CD4-positive, alpha-beta T cell (primary cell): ENCODE measurements at places on chromosomes 1 and 21.

DNA sequence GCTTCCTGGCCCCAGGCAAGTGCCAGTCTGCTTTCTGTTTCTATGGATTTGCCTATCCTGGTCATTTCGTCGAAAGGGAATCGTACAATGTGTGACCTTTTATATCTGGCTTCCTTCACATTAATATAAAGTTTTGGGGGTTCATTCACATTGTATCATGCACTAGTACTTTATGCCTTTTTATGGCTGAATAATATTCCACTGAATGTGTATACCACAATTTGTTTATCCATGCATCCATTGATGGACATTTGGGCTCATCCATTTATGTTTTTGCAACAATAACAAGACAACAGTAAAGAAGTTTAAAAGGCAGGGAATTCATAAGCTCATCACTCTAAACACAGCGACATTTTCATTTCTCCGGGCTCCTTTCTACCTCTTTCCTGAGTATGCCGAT, 50.6 kb downstream of the SPSB1 start:
- DNase-seq, result no peak

- no peak for DNase-seq
These were observed 10.7 kb downstream of the RPF1 start for GRCh38 chr1:84489766-84490165.

DNA sequence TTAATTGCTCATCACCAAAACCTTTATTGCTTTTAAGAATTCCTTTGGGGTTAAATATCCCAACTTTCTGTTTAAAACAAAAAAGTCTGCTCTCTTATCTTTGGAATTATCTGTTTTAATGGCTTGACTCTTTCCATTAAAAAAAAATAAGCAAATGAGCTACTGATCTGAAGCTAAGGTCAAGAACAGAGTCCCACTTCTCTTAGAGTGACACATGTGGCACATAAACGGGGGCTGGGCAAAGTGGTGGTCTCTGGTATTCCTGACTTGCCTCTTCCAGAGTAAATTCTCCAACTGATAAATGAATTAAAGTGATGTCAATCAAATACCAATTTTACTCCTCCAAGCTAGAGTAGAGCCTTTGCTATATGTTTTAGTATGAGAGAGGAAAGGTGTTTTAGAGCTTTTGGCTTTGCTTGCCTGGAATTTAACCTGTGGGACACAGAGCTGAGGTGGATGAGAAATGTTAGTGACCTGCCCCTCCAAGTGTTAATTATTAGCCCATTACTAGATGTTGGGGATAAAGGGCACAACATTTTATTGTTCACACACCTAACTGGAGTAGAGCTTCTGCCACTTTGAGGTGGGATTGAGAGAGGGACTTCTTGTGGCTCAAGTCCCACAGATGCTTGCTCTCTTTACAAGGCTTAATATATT, 864.0 kb downstream of the LRRIQ3 start:
- DNase-seq, result no peak

DNA sequence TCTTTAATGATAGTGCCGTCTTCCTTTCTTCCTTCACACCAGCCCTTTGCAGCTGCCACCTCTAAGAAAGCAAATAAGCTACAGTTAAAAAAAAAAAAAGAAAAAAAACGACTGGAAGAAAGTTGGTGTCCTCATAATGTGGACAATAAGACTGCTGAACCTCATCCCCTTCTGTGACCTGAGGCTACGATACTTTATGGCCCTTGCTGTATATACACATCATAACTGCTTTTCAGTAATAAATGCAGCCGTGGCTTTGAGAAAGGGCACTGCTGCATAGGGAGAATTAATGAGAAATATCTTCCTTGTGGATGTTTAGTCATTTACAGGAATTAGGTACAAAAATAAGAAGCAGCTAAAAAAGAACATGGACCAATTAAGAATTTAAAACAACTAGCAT, 333.8 kb upstream of the ADGRL2 start:
- no peak for DNase-seq

DNA sequence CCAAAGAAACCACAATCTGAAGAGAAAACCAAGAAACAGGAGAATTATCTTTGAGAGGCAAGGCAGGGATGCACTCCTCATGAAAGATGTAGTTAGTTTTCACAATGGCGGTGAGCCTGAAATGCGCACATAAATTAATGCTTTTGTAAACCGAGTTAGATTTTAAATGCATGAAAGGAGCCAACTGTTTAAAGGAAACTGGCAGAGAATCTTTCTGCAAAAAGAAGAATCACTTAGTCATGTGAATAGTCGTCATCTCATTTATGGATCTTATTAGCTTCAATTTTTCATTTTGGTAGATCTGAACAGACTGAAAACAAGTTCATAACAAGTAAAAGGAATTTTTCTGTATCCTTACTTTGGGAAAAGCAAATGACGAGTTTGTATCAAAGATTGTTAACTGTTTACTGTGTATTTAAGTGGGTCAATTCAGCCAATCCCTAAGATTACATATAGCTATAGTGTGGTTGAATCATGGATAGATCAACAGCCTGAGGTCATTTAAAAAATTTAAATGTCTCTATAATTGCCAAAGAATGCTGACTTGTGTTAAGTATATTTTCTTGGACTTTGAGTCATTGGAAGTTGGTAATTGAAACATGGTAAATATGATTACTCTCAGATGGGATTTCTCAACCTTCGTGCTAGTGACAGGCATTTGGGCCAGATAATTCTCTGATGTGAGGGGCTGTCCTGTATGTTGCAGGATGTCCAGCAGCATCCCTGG, 226.6 kb upstream of the KAZN start:
- DNase-seq, result no peak

DNA sequence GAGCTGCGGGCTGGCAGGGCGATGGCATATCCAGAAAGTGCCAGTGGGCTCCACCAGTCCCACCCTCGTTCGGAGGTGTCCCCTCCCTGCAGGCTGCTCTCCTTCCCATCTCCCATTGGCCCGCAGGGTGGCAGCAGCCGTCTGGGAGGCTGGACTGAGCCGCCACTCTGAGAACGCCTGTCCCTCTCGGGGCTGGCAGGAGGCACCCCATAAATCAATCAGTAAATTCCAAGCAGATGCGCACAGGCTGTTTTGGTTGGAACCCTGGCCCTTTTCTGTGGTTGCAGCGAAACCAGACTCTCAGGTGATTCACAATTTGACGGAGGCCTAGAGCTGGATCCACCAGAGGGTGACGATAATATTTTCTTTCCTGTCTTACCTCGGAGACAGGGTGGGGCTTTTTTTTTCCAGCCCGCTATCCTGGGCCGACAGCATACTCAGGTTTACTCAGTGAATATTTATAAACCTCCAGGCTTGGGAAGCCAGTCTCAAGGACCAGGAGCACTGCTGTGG, 99.7 kb downstream of the GLIS1 start:
- DNase-seq, result no peak

- peak; percentile 5 for DNase-seq
These were observed 109.5 kb upstream of the SIM2 start for GRCh38 chr21:36589352-36589971.

DNA sequence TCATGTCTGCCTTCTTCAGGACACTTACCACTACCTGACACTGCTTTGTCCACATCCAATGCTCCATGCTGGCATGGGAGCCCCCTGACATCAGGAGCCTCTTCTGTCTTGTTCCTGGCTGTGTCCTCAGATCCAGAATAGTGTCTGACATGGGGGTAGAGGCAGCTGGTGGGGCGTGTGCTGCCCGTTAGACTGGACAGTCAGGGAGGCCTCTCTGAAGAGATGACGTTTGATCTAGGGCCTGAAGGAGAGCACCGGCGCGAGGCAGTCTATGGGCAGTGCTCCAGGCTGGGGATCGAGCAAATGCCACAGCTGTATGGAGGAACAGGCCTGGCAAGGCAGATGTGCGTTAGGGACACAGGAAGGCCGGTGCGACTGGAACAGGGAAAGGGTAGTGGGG, 16.6 kb downstream of the SLC9A1 start:
- DNase-seq, result no peak

DNA sequence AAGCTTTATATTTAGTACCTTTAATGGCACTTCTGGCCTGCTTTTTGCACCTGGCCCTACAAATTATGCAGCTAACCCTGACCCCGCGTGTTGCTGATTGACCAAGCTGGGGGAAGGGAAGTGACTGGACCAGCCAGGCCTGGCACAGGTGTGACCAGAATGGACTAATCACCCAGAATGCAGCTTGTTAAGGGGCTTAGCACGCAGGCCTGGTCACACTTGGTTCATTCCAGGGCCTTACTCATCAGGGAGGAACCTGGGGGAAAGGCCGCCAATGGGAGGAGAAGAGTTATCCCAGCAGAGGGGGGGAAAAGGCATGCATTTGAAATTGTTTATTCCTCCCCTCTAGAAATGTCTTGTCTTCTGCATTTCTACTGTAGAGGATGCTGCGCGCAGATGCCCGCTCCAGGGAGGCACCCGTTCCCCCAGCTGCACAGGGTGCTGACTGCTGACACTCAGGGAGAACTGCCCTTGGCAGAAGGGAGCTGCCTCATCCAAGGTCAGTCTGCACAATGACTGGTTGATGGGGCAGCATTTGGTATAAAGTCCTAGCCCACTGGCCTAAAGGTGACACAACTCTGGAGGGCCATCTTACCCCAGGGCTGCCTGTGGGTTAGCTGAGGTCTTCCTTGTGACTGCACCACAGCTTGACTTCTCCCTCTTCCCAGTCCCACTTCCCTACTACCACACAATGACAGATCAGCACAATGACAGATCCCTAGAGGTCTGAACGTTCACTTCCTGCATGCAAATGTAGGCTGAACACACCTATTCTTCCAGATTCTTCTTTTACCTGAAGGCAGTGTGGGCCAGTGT, 29.0 kb downstream of the DHCR24 start:
- DNase-seq, result no peak

DNA sequence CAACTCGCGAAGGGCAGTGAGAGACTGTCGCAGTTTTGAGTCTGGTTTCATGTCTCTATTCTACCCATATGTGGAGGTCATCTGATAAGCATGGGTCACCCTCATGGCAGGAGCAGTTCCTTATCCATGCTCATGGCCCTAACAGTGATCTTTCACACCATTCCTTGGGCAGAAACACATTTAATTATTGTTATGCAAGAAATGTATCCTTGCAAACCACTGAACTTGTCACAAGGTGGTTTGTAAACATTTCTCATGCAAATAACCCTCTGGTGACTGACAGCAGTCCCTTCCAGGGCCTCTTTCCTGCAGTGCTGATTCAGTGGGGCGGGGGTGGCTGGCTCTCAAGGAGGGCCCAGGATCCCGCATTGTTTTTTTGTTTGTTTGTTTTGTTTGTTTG, 421.4 kb upstream of the RUNX1 start:
- no peak for DNase-seq

DNA sequence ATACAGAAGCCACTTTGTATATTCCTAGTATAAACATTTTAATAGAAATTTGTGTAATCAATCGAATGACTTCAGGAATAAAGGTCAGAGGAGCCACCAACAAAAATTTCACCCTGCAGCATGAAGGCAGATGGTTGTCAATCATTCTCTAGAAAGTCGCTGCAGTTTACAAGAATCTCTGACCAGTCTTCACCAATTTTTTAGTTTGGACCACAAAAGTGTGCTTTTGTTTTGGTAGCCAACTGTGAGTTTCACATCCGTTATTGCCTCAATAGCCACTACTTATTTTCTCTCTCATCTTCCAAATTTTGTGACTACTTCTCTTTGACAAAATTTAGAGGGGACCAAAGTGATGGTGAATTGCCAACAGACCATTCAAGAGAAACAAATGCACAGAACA, 1155.6 kb downstream of the AMY1C start:
- DNase-seq, result no peak

DNA sequence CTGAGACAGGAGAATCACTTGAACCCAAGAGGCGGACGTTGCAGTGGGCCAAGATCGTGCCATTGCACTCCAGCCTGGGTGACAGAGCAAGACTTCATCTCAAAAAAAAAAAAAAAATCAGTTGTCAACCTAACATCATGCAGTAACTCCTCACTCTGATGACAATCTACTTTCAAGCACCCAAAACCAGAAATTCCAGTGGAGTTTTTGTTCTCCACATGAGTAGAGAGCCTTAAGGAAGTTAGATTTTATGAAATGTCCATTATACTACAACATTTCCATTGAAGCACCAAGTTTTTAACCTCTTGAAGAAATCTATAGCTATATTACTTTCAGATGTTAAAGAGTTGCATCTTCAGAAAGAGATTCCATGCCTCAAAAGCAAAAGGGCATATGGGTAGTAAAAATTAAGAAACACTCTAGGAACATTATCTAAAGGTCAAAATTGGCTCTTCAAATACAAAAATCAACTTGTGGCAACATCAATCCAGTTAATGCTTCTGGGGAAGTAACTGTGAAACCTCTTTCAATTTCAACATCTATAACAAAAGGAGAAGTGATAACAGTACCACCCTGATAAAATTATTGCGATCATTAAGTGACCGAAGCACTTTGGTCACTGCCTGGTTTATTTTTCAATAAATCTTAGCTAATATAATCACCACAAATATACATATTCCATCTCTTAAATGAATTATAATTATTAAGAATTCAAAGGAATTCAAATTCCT, 7.7 kb downstream of the LPGAT1 start:
- no peak for DNase-seq

DNA sequence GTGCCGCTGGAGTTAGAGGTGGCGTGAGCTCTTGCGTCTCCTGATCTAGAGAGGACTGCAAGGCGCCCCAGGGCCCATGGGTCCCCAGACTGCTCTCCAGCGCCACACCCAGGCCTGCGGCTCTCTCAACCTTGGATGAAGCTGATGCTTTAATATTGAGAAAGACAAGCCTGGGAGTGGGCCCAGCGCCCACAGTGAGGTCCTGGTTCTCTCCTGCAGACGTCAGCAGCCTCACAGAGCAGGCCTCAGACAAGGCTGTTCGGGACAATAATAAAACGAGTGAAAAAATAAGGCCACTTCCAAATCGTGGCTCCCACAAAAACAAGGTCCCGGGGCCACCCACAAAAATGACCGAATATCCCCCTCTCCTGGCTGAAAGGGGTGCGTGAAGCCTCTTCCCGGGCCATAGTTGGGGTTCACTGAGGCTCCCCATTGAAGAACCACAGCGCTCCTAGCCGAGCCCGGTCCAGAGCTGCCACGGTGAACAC, 6.0 kb upstream of the DNMT3L start:
- peak; percentile 13 for DNase-seq

DNA sequence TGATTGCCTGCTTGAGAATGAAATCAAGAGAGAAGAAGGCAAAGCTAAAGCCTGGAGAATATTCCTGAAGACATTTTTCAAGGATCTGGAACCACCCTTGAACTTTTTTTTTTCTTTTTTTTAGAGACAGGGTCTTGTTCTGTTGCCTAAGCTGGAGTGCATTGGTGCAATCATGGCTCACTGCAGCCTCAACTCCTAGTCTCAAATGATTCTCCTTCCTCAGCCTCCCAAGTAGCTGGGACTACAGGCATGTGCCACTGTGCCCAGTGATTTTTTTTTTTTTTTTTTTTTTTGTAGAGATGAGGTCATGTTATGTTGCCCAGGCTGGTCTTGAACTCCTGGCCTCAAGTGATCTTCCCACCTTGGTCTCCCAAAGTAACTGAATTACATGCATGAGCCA, 22.2 kb upstream of the IRF2BP2 start:
- no peak for DNase-seq

GRCh38 chr1:167565922-167566321, 12.4 kb upstream of the CREG1 start:
- DNase-seq, result no peak

- DNase-seq, result no peak
These were observed 838.2 kb upstream of the RGS18 start for GRCh38 chr1:191320062-191320461.
